Thyroid gland (tissue), 4 donors: ENCODE measurements at places on chromosomes 1 and 21. TPM values are rescaled to one million over a fixed set of nuclear protein-coding genes. Genes with fewer than 3 reads are reported as not detected.

DNA sequence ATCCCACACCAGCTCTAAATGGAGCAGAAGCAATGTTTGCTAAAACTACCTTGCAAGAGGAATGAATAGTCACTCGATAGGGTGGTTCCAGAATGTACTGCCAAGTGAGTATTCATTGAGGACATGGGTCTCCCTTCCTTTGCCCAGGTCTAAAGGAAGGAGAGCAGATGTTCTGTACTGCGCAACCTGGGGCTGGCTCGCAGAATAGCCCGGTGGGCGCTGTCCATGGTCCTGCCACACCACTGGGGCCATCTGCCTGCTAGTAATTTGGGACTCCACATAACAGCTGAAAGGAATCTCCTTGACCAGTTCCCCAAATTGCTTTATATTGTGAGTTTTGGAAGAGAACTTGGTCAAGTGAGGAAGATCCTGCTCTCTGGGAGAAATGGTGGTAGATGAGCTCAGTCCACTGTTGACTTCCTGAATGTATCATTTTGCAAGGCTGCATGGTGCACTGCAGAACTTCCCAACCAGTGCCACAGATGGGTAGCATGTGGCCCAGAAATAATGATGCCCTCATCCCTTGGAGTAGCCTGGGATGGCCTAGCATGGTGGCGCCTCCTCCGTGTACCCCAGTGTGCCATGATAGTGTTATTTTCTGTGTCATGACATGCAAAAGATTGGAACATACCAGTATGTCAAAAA is 5.7 kb downstream of the SLC6A17 start:
- H3K4me3 ChIP-seq, result no peak overlapping the region
- no peaks in the 10 kb centered on the region for H3K27me3 ChIP-seq
- DNase-seq, result peak; percentile 77
- H3K27ac ChIP-seq, result no peak overlapping the region

GRCh38 chr1:115323366-115324004 is 14.6 kb downstream of the NGF start:
- no peak for DNase-seq
- H3K36me3 ChIP-seq, result no peaks in the 10 kb centered on the region
- H3K4me3 ChIP-seq, result no peak overlapping the region
- no peak overlapping the region for H3K27ac ChIP-seq
- no peaks in the 10 kb centered on the region for H3K27me3 ChIP-seq

DNA sequence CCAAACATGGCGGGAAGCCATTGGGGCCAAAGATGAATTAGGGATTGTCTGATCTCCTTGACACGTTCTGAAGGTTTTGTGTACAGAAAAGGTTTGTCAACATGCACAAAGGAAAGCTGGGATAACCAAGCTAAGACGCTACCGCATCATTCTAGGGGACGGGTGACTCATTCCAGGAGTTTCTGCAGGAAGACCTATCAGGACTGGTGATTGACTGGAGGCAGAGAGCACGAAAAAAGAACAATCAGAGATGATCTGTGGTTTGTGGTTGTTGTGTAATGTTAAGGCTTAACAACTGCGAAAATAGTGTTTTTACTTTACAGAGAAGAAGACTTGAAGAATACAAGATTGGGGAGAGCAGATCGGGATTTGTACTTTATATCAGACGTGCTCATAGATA is 22.2 kb upstream of the ERG start:
- H3K27me3 ChIP-seq, result no peaks in the 10 kb centered on the region
- H3K4me1 ChIP-seq, result no peaks in the 10 kb centered on the region
- H3K4me3 ChIP-seq, result no peak overlapping the region
- no peaks in the 10 kb centered on the region for H3K36me3 ChIP-seq
- DNase-seq, result no peak

Gene HTR1D
- not detected for total RNA-seq

DNA sequence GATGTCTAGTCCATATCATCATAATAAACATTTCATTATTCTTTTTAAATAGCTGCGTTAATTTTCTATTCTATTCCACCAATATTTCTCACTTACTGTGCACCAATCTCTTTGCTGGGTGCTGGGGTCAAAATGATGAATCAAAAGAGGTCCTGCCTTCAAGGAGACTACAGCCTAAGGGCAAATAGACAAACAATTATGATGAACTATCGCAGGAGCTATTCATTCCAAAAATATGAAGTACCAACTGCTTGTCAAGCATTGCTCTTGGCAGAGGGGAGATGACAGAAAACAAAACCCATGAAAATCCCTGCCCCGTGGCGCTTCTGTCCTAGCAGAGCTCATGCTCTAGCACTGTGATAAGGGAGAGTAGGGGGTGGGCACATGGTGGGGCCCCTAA is 28.8 kb upstream of the SLC26A9 start:
- no peak overlapping the region for H3K27ac ChIP-seq
- no peak for DNase-seq
- no peaks in the 10 kb centered on the region for H3K36me3 ChIP-seq
- no peaks in the 10 kb centered on the region for H3K27me3 ChIP-seq
- H3K4me3 ChIP-seq, result no peak overlapping the region

DNA sequence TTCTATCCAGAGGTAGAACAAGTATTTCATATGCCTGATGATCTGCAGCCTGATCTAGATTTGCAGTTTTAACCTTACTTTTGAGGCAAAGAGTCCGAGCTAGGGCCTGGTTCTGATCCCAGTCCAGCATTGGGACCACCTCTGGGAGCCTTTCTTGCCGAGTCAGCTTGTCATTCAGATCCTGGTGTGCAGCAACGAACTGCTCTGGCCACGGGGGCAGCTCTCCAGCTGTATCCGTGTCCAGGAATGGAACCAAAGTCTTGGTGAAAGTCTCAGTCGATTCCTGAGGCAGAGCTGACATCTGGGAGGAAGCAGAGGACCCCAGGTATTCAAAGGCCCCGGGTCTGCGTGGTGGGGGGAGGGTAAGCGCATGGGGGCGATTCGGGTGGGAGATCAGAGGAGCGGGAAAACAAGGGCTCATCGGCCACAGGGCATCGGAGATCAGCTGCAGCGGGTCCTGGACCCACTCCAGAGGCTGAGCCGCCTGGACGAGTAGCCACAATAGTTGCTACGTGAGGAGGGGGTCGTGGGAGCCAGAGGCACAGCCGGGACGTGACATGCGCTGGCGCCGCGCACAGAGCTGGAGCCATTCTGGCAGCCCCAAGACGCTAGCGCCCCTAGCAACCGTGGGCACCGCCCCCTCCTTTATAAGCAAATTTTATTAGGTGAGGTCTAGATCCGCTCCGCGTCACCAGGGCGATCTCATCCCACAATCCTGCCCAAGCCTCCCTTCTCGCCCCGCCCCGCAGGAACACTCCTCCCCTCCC is 32.4 kb upstream of the BSDC1 start:
- no peak overlapping the region for H3K4me3 ChIP-seq
- no peak overlapping the region for H3K27ac ChIP-seq
- H3K27me3 ChIP-seq, result no peaks in the 10 kb centered on the region
- H3K36me3 ChIP-seq, result no peaks in the 10 kb centered on the region
- peak; percentile 33 for DNase-seq

DNA sequence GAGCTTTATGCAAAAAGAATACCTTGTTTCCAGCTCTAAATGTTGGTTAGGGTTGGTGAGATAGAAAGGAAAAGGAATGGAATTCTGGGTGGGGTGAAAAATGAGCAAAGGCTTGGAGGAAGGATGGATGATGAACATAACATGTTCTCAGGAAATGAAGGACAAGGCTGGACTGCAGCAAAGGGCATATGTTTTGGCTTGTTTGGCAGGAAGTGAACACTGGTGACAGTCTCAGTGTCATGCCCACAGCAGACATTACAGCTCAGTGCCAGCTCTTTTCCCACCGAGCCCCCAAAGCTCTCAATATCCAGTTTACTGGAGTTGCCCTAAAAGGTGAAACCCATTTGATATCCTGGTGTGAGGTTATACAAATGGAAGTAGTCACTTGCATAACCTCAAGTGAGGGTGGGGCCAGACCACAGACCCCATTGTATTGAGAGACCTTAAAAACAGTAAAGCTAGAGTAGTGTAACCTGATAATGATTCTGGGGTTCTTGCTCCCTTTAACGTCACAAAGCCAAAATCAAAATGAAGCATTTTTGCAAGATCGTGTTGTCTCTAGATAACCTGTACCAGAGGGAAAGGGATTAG is 270.6 kb downstream of the NFIA start:
- no peaks in the 10 kb centered on the region for H3K4me1 ChIP-seq
- DNase-seq, result no peak
- no peaks in the 10 kb centered on the region for H3K27me3 ChIP-seq

Gene CD1C
- total RNA-seq, result not detected

Gene IKBKE
- 10.5 TPM for total RNA-seq

- no peaks in the 10 kb centered on the region for H3K36me3 ChIP-seq
- H3K4me3 ChIP-seq, result no peak overlapping the region
- no peaks in the 10 kb centered on the region for H3K4me1 ChIP-seq
- no peak for DNase-seq
- H3K27me3 ChIP-seq, result no peaks in the 10 kb centered on the region
Measured at GRCh38 chr1:117017062-117017461, 15.5 kb downstream of the CD101 start.

Gene TDRD10
- total RNA-seq, result 9.9 TPM

DNA sequence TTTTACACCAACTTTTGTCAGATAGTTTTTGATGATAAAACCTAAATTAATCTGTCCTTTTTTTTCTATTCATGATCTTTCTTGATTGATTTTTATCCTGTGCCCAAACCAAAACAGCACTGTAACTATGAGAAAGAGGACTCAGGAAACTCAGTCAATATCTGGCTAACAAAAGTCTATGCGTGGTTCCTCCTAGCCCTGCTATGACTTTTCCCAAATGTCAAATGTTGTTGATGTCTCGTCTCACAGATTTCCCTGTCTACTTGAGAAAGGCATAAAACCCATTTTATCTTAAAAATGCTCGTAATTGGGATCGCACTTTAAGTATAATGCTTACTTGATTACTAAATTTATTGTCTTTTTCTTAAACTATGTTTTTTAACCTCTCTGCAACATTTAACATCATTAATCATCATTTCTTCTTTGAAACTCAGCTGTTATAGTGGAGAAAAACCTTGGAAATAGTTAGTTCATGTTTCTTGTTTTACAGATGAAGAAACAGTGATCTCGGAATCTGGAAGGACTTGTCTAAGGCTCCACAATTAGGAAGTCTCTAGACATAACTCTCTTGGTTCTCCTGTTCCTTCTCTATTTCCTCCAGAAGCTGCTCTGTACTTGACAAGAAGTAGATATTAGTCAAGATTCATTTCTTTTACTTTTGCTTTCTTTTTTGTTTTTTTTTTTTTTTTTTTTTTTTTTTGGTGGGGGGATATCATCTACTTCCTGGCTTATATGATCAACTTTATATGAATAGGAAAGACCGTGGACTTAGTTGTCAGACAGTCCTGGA is 26.2 kb upstream of the PTPRC start:
- DNase-seq, result no peak
- no peaks in the 10 kb centered on the region for H3K36me3 ChIP-seq
- H3K27me3 ChIP-seq, result no peaks in the 10 kb centered on the region
- no peaks in the 10 kb centered on the region for H3K4me1 ChIP-seq

DNA sequence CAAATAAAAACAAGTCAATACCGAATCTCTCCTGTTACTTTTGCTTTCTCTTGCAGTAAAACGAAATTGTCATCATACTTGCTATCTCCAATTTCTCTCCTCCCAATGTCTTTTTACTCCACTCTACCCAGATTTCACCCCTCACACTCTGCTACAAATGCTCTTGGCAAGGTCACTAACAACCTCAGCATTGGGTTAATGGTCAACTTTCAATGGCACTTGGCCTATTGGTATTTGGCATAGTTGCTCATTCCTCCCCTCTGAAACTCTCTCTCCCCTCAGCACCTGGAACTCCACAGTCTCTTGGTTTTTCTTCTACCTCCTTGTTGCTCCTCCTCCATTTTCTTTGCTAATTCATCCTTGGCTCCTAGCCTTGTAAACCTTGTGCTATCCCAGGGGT is 367.3 kb downstream of the PTPRU start:
- H3K36me3 ChIP-seq, result no peaks in the 10 kb centered on the region
- no peak for DNase-seq
- H3K4me1 ChIP-seq, result no peaks in the 10 kb centered on the region
- no peaks in the 10 kb centered on the region for H3K27me3 ChIP-seq
- H3K4me3 ChIP-seq, result no peak overlapping the region

GRCh38 chr1:54283635-54284385 is 83.8 kb downstream of the MRPL37 start:
- no peaks in the 10 kb centered on the region for H3K27me3 ChIP-seq
- no peaks in the 10 kb centered on the region for H3K36me3 ChIP-seq
- H3K4me1 ChIP-seq, result peaks cover 32% of the 10 kb centered on the region

Gene FMO2
- 13.8 TPM for total RNA-seq

- no peak overlapping the region for H3K4me3 ChIP-seq
- H3K4me1 ChIP-seq, result no peaks in the 10 kb centered on the region
- no peak overlapping the region for H3K27ac ChIP-seq
- DNase-seq, result no peak
- H3K27me3 ChIP-seq, result no peaks in the 10 kb centered on the region
Measured at GRCh38 chr1:167683641-167684502, 37.9 kb upstream of the MPZL1 start.

GRCh38 chr21:32712043-32712442 is 15.8 kb downstream of the SYNJ1 start:
- H3K27ac ChIP-seq, result no peak overlapping the region
- no peaks in the 10 kb centered on the region for H3K36me3 ChIP-seq
- no peaks in the 10 kb centered on the region for H3K4me1 ChIP-seq
- no peak for DNase-seq
